ENCODE measurements at places on chromosomes 1 and 21. TPM values are rescaled to one million over a fixed set of nuclear protein-coding genes. Genes with fewer than 3 reads are reported as not detected.

GNAT2 gene
- total RNA-seq: 0.91 TPM

CDC42 gene
- total RNA-seq: 302 TPM

IBA57 gene
- 18.1 TPM for total RNA-seq

ZNF593OS gene
- not detected for total RNA-seq

PGLYRP3 gene
- total RNA-seq: not detected

DNA sequence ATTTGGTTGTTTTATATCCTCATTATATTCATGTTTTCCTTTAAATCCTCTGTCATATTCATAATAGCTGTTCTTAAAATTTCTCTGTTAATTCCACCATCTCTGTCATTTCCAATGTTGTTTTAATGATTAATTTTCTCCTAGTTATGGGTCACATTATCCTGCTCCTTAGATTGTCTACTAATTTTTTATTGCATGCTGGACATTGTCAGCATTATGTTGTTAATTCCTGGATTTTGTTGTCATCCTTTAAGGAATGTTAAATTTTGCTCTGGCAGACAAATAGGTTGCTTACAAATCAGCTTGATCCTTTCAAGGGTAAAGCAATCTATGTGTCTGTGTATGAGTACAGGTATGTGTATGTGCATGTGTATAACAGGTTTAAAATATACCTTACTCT, 393.8 kb upstream of the POU3F1 start:
- H3K4me1 ChIP-seq: no peaks in the 10 kb centered on the region
- H3K27me3 ChIP-seq: peaks cover 39% of the 10 kb centered on the region
- peaks cover 5% of the 10 kb centered on the region for H3K36me3 ChIP-seq
- DNase-seq: no peak

DNA sequence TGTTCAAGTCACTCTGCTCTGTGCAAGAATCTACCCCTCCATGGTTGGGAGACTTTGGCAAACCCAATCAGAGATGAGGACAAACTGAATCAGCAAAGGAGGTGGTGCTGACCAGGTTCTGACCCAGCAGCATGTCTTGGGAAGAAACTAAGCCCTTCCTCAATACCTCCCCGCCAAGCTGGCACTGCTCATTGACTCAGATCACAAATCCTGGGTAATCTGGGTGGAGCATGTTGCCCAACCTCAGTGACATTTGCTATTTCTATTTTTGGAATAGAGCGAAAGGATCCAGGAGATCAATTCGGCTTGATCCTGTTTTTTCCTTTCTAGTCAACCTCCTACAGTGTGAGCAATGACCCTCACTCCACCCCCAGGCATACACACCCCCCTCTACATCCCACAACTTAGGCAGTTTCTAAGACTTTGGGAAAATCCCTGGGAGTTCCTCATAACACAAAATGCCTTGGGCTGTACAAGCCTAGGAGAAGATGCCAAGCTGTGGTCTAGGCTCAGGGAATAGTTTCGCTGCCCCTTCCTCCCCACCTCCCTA, 166.8 kb upstream of the KCNJ6 start:
- H3K36me3 ChIP-seq: no peaks in the 10 kb centered on the region
- H3K4me1 ChIP-seq: no peaks in the 10 kb centered on the region
- no peak overlapping the region for H3K27ac ChIP-seq
- H3K4me3 ChIP-seq: no peak overlapping the region

GRCh38 chr1:225004396-225004795, 74.9 kb downstream of the DNAH14 start:
- peaks cover 10% of the 10 kb centered on the region for H3K27me3 ChIP-seq
- no peak overlapping the region for H3K4me3 ChIP-seq
- no peaks in the 10 kb centered on the region for H3K36me3 ChIP-seq
- no peak overlapping the region for H3K27ac ChIP-seq
- H3K4me1 ChIP-seq: no peaks in the 10 kb centered on the region
- DNase-seq: no peak

DNA sequence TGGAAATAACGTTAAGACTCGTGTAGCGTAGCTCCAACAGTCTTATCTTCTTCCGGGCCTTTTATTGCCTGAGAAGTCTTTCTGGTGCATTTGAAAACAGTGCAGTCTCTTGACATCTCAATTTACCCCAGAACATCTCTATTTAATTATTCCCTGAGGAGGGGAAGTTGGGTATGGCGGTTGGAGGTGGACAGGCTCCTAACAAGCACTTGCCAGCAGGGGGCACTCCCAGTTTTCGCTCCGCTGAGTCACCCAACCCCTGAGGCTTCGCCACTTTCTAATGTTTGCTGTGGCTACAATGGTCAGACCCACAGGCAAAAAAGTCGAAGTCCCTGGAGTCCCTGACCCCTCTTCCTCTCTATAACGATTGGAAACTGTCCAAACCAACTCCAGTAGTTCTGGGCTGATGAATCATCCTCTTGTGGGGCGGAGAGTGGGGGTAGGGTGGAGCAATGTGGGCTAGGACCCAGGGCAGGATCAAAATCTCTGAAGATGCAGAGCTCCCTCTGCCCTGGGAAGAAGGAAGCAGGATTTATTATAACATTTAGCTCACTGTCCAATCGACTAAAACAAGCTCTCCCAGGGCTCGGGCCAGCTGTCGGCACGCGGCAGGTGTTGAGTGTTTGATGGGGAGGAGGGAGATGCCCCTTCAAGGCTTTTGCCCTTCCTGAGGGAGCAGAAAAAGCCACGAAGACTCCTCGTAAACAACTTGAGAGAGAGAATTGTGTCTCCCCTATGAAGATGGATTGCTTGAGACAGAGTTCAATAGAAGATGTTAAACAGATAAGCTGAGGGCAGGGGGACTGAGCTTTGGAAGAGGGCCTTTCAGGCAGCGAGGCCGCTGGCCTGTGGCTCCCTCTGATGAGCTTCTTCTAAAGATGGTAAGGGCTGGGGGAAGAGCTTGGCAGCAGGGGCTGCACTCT, 85.7 kb downstream of the BRINP2 start:
- H3K27ac ChIP-seq: no peak overlapping the region
- no peaks in the 10 kb centered on the region for H3K27me3 ChIP-seq
- no peak overlapping the region for H3K4me3 ChIP-seq
- H3K36me3 ChIP-seq: no peaks in the 10 kb centered on the region
- no peak for DNase-seq
- H3K4me1 ChIP-seq: no peaks in the 10 kb centered on the region

DNA sequence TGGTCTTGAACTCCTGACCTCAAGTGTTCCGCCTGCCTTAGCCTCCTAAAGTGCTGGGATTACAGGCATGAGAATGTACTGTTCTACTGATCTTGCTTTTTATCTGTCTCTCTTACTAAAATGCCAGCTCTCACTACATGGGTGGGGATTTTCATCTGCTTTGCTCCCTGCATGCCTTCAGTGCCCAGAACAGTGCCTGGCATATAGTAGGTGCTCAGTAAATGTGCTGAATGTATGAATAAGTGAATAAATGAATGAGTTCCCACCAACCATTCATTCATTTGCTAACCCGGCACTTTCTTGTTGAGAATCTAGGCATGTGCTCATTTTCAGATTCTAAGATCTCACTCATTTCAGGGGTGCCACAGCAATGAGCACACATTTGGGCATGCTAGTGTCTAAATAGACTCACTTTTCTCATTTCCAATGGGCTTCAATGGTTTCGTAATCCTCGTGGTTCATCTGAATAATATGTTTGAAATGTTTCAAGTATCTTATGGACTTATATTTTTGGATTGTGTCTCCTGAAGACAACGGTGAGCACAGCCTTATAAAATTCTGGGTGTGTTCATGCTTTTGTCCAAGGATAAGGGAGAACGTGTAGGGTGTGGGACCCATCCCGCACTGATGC, 7.6 kb downstream of the DHRS3 start:
- peaks cover 93% of the 10 kb centered on the region for H3K36me3 ChIP-seq
- peak overlapping the region; percentile 62 for H3K27ac ChIP-seq
- H3K4me1 ChIP-seq: peaks cover 67% of the 10 kb centered on the region
- H3K27me3 ChIP-seq: no peaks in the 10 kb centered on the region
- no peak overlapping the region for H3K4me3 ChIP-seq

DNA sequence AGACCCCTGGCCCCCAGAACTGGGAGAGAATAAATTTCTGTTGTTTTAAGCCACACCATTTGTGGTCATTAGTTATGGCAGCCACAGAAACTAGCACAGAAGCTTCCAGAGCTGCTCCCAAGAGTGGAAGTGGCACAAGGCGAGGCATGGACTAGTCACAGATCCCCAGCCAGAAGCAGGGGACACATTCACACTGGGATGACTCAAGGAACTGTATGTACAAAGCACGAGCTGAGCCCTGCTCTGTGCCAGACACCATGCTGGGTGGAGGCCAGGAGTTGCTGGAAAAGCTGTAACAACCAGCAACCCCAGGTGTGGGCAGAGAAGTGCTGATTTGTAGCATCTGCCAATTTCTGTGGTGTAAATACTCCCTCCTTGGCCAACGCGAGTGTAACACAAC, 55.6 kb downstream of the TCP10L start:
- no peaks in the 10 kb centered on the region for H3K36me3 ChIP-seq
- no peaks in the 10 kb centered on the region for H3K4me1 ChIP-seq
- no peaks in the 10 kb centered on the region for H3K27me3 ChIP-seq
- no peak for DNase-seq
- no peak overlapping the region for H3K4me3 ChIP-seq

- H3K36me3 ChIP-seq: no peaks in the 10 kb centered on the region
- H3K4me3 ChIP-seq: peak overlapping the region; percentile 5
- DNase-seq: no peak
- peaks cover 35% of the 10 kb centered on the region for H3K4me1 ChIP-seq
These were observed 133.9 kb upstream of the SGIP1 start for GRCh38 chr1:66399888-66400529.

- H3K4me1 ChIP-seq: no peaks in the 10 kb centered on the region
- no peak overlapping the region for H3K4me3 ChIP-seq
- H3K27me3 ChIP-seq: peaks cover 17% of the 10 kb centered on the region
- H3K27ac ChIP-seq: no peak overlapping the region
- H3K36me3 ChIP-seq: no peaks in the 10 kb centered on the region
- DNase-seq: no peak
These were observed 33.5 kb downstream of the CSMD2 start for GRCh38 chr1:34131396-34132160.

- H3K36me3 ChIP-seq: no peaks in the 10 kb centered on the region
- no peak for DNase-seq
- H3K27ac ChIP-seq: no peak overlapping the region
- H3K4me1 ChIP-seq: no peaks in the 10 kb centered on the region
These were observed 300.4 kb downstream of the PLA2G4A start for GRCh38 chr1:187129132-187129531.

DNA sequence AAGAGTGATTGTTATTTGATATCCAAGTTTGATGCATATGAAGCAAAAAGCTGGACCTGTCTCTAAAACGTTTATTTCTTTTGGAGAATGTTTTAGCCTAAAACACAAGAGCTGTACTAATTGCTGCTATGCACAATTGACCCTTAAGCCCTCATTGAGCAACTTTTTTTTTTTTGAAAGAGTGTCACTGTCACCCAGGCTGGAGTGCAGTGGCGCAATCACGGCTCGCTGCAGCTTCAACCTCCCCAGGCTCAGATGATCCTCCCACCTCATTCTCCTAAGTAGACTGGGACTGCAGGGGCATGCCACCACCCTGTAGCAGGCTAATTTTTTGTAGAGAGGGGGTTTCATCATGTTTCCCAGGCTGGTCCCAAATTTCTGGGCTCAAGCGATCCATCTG, 129.1 kb downstream of the PIK3R3 start:
- H3K4me1 ChIP-seq: no peaks in the 10 kb centered on the region
- H3K4me3 ChIP-seq: no peak overlapping the region
- H3K27me3 ChIP-seq: no peaks in the 10 kb centered on the region
- H3K36me3 ChIP-seq: peaks cover 12% of the 10 kb centered on the region
- no peak overlapping the region for H3K27ac ChIP-seq

- no peak overlapping the region for H3K4me3 ChIP-seq
- H3K27ac ChIP-seq: no peak overlapping the region
- no peak for DNase-seq
These were observed 338.1 kb upstream of the SNX7 start for GRCh38 chr1:98323388-98323787.

All from activated naive CD8-positive, alpha-beta T cell treated with anti-CD3 and anti-CD28 coated beads for 36 hours (primary cell).